ENCODE measurements at places on chromosomes 5 and 9. TPM values are rescaled to one million over a fixed set of nuclear protein-coding genes. Genes with fewer than 3 reads are reported as not detected.

Gene OLFM1
- total RNA-seq, result 34.1 TPM

Gene PCDHA2
- total RNA-seq, result 0.17 TPM

Gene LCN1
- total RNA-seq, result not detected

Gene HABP4
- total RNA-seq, result 4.8 TPM

Gene FBXO10
- total RNA-seq, result 86.6 TPM

Gene PCDHB15
- total RNA-seq, result 1.5 TPM

Gene NAIP
- 59.2 TPM for total RNA-seq

Gene EGFLAM
- total RNA-seq, result 7.1 TPM

Gene CYLC2
- total RNA-seq, result not detected

Gene STK10
- 6.6 TPM for total RNA-seq

Gene PCDHA11
- total RNA-seq, result 0.17 TPM

Gene OLFML2A
- total RNA-seq, result 14.4 TPM

Gene PCDHGB4
- total RNA-seq, result 4.3 TPM

Gene TMEM232
- total RNA-seq, result 7.9 TPM

Gene GPR151
- not detected for total RNA-seq

Gene ANKRD18A
- total RNA-seq, result 0.50 TPM

Gene PCDHGA4
- 5.0 TPM for total RNA-seq

Gene SLC25A2
- not detected for total RNA-seq

Gene NAIF1
- total RNA-seq, result 10.7 TPM

Gene IFNA2
- not detected for total RNA-seq

Gene ZDHHC11B
- total RNA-seq, result not detected

Gene PCDHGA9
- total RNA-seq, result 1.5 TPM

Gene CARD6
- total RNA-seq, result 33.1 TPM

Gene SLC34A3
- not detected for total RNA-seq

Gene PCDHGB2
- total RNA-seq, result 1.6 TPM

Gene KCNV2
- not detected for total RNA-seq

Gene OR1K1
- not detected for total RNA-seq

Gene RAB3C
- total RNA-seq, result 2.2 TPM

Gene MPDZ
- total RNA-seq, result 37.3 TPM

Gene OR13F1
- not detected for total RNA-seq

Gene ARHGEF37
- 4.7 TPM for total RNA-seq

Gene GLE1
- total RNA-seq, result 42.7 TPM

Gene ALDOB
- 2.1 TPM for total RNA-seq

Gene FBN2
- 8.9 TPM for total RNA-seq

Gene BASP1
- total RNA-seq, result 9.2 TPM

Gene FGF10
- total RNA-seq, result 1.3 TPM

Gene GADD45G
- total RNA-seq, result 105 TPM

Gene SPRY4
- 38.4 TPM for total RNA-seq

Gene SPACA9
- total RNA-seq, result 7.4 TPM

Gene SLC6A3
- total RNA-seq, result not detected

Gene SEC24A
- 31.5 TPM for total RNA-seq

Gene PHF24
- total RNA-seq, result 0.18 TPM

Gene DMRT2
- total RNA-seq, result 0.11 TPM

Gene ARID3C
- total RNA-seq, result not detected

Gene CLK4
- 18.6 TPM for total RNA-seq

Data from adrenal gland (tissue), 19 donors.